Caco-2 (cell line): ENCODE measurements at places on chromosomes 2 and 18. TPM values are rescaled to one million over a fixed set of nuclear protein-coding genes. Genes with fewer than 3 reads are reported as not detected.

The AQP12B gene
- total RNA-seq = not detected in 2 replicates

The UGT1A3 gene
- total RNA-seq = 0.64 and 0.65 TPM in 2 replicates

The ICA1L gene
- total RNA-seq = 3.7 and 5.5 TPM in 2 replicates

The CROCC2 gene
- total RNA-seq = not detected in 2 replicates

The IL1A gene
- not detected in 2 replicates for total RNA-seq

The CHPF gene
- total RNA-seq = 26.4 and 27.3 TPM in 2 replicates

The SKOR2 gene
- not detected in 2 replicates for total RNA-seq

The TMEM178A gene
- 0.29 TPM in 1 of 2 replicates, not detected in the other for total RNA-seq

The CIB4 gene
- not detected in 2 replicates for total RNA-seq

The FOXI3 gene
- 0.14 TPM in 1 of 2 replicates, not detected in the other for total RNA-seq

The TEX51 gene
- total RNA-seq = not detected in 2 replicates

The TBR1 gene
- total RNA-seq = 0.07 and 0.11 TPM in 2 replicates

The HNMT gene
- total RNA-seq = 42.8 and 44.6 TPM in 2 replicates

The TSGA10 gene
- total RNA-seq = 8.9 and 9.9 TPM in 2 replicates

The B3GNT2 gene
- total RNA-seq = 47.4 and 50.5 TPM in 2 replicates

The CNDP1 gene
- 0.48 TPM in 1 of 2 replicates, not detected in the other for total RNA-seq

The MAPRE3 gene
- total RNA-seq = 4.9 and 5.7 TPM in 2 replicates

The REG1A gene
- 0.73 TPM in 1 of 2 replicates, not detected in the other for total RNA-seq

The SLC19A3 gene
- total RNA-seq = 88.2 and 98.5 TPM in 2 replicates

The TXNDC2 gene
- total RNA-seq = not detected in 2 replicates

The NETO1 gene
- not detected in 2 replicates for total RNA-seq

The SP5 gene
- total RNA-seq = 149 and 161 TPM in 2 replicates

The MSTN gene
- total RNA-seq = not detected in 2 replicates

The RTKN gene
- 123 and 139 TPM in 2 replicates for total RNA-seq

The HJURP gene
- total RNA-seq = 29.7 and 35.0 TPM in 2 replicates

The LCT gene
- 0.82 and 1.5 TPM in 2 replicates for total RNA-seq

The UGT1A6 gene
- 29.2 and 33.9 TPM in 2 replicates for total RNA-seq

The IL1R2 gene
- total RNA-seq = 10.1 and 15.5 TPM in 2 replicates

The TRMT61B gene
- total RNA-seq = 19.9 and 20.0 TPM in 2 replicates

The RASGRP3 gene
- 9.2 and 12.2 TPM in 2 replicates for total RNA-seq

The DES gene
- total RNA-seq = 0.86 TPM in 1 of 2 replicates, not detected in the other

The NEU2 gene
- not detected in 2 replicates for total RNA-seq

The ANKRD30B gene
- 0.07 and 0.44 TPM in 2 replicates for total RNA-seq

The GTF2A1L gene
- not detected in 2 replicates for total RNA-seq

The METTL8 gene
- total RNA-seq = 25.7 and 28.5 TPM in 2 replicates

The CNRIP1 gene
- total RNA-seq = not detected in 2 replicates

The WNT10A gene
- 0.81 and 1.2 TPM in 2 replicates for total RNA-seq

The DQX1 gene
- total RNA-seq = 0.50 and 1.4 TPM in 2 replicates

The SRD5A2 gene
- total RNA-seq = not detected in 2 replicates

The SPATA3 gene
- not detected in 2 replicates for total RNA-seq

The SOX11 gene
- not detected in 2 replicates for total RNA-seq

The LANCL1 gene
- 26.5 and 30.6 TPM in 2 replicates for total RNA-seq

The GNLY gene
- total RNA-seq = not detected in 2 replicates

The GPC1 gene
- total RNA-seq = 39.9 and 45.2 TPM in 2 replicates

The ADNP2 gene
- 21.4 and 22.1 TPM in 2 replicates for total RNA-seq

The TPO gene
- not detected in 2 replicates for total RNA-seq

The APLF gene
- total RNA-seq = 3.9 and 4.0 TPM in 2 replicates

The RAB6C gene
- total RNA-seq = not detected in 2 replicates
